Activated CD4-positive, alpha-beta T cell treated with anti-CD3 and anti-CD28 coated beads, Interleukin-2, amount 50 U/mL, for 1 hour (primary cell): ENCODE measurements at places on chromosomes 12 and 14.
A peak's percentile ranks its signal among the peaks of the same experiment; 100 is the strongest.

- DNase-seq: no peak
Observed at GRCh38 chr14:101364503-101365328, 196.6 kb upstream of the DIO3 start.

DNA sequence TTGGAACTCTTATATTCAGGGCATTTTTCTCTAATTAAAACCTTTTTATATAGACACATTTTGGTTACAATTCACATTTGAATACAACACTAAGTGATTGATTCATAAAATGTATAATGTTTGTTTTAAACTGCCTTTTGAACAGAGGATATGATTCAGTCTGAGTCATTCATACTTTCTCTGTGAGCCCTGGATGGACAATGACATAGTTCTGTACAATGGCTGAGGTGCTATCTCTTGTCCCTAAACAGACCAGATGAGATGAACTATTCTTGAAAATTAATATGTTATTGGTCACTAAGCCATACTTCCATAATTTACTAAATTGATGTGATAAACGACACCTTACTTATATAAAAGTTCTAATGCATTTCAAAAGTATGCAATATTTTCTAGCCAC is 199.7 kb upstream of the ATXN7L3B start:
- no peak for DNase-seq

DNA sequence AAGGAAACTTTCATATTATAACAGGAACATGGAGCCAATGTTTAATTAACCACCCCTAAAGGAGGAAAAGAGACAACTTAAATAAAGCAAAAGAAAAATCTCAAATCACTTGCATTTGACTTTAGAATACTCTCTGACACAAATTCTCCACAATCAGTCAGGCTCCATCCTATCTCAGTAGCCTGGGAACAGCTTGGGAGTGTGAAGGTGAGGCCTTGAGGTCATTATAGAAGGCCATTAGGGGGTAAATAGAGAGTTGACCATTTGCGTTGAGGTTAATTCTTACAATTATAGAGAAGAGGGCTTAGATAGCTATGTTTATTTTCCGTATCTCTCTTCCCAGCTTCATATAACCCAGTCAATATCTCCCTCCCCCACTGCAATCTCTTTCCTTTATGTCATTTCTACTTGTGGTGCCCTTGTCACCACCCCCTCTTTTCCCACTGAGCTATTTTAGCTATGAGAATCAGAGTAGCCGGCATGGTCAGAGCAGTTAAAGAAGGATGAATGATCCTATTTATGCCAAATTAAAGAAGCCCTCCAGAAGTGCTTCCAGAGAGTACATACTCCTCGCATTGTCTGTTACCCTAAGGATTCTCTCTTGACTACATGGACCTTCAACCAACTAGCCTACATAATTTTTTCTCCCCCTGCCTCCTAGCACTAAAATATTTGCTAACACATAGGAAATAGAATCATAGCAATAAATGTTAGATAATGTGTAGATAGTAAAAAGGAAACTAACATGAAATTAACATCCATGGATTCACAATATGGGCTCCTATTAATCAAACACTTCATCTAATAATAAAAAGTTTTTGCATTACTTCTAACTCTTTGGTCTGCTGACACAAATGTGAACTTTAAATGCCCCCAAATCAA is 135.2 kb upstream of the KRR1 start:
- DNase-seq: no peak

- DNase-seq: peak; percentile 86
Observed at GRCh38 chr14:68788996-68789820, 3.7 kb downstream of the ZFP36L1 start.

- DNase-seq: no peak
Observed at GRCh38 chr14:34361504-34362011, 100.5 kb downstream of the SPTSSA start.

DNA sequence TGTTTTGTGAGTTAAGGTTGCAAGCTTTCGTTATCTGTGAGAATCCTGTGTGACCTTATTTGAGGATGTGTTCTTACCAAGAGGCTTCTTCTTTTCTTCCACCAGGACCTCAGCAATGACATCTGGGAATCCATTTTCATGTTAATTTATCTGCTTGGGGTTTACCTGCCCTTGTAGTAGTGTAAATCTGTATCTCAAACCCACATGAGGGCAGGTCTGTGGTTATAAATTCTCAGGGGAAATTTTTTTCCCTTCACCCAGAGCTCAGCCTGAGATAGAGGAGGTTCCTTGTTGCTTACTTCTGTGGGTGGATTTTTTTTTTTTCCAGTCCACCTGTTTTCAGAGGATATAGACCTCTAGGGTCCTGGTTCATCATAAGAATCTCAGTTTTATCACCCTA is 70.8 kb downstream of the AKAP6 start:
- DNase-seq: no peak

- DNase-seq: no peak
Observed at GRCh38 chr14:96272777-96273473, 16.9 kb downstream of the BDKRB1 start.

DNA sequence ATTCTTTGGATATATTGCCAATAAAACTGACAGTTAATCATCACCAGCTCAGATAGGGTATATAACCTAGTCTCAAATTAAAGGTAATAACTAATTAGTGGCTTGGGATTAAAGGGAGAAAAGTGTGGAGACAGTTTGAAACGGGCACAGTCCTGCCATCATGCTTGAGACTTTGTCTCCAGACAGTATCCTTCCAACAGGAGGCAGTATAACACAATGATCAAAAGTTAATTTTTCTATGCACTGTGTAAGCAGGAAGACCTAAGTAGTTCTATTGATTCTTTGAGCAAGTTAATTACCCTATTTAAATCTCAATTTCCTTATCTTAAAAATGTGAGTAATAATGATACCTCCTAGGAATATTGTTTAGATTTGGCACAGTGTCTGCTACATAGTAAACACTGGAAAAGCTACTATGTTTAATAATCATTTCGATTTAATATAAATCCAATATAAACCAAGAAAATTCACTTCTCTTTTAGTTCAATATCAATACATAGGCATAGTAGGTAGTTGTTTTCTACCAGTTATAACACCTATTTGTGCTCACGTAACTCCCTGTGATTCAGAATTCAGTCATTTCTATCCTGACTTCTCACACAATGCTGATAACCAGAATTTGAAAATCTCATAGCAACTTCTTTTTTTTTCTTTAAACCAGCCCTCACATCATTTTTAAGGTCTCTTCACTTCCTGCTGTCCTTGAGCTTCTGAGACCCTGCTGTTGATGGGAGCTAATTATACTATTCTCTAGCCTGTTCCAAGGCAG is 53.7 kb downstream of the GALNT4 start:
- DNase-seq: no peak

DNA sequence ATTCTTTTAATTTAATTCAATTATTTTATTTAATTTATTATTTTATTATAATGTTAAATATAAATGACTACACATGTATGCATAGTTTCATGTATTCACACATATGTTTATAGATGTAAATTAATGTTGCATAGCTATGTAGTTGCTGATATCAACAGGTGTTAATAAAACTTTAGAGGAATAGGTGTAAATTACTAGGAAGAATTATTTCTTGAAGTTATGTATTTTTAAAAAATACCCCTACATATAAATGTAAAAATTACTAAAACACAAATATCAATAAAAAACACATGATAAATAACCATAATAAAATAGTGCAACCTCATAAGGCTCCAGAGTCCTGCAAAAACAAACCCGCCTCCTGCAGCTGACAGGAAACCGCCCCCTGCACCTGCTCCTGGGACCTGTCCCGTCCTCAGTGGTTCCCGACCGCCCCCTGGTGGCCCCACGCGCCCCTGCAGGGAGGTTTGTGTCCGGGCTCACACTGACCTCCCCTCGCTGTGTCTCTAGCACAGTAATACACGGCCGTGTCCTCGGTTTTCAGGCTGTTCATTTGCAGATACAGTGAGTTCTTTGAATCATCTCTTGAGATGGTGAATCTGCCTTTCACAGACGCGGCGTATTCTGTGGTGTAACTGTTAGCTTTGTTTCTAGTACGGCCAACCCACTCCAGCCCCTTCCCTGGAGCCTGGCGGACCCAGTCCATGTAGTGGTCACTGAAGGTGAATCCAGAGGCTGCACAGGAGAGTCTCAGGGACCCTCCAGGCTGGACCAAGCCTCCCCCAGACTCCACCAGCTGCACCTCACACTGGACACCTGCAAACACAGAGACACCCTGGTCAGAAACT is 1264.0 kb downstream of the TMEM121 start:
- DNase-seq: peak; percentile 67
